ENCODE measurements at places on chromosomes 1 and 21. TPM values are rescaled to one million over a fixed set of nuclear protein-coding genes. Genes with fewer than 3 reads are reported as not detected.

GSTM1 gene
- total RNA-seq: 2.7 TPM

GPX7 gene
- 16.3 TPM for total RNA-seq

FMN2 gene
- not detected for total RNA-seq

TNFRSF18 gene
- total RNA-seq: not detected

APOBEC4 gene
- total RNA-seq: not detected

LCE2A gene
- not detected for total RNA-seq

LORICRIN gene
- not detected for total RNA-seq

PRAMEF10 gene
- total RNA-seq: not detected

NMNAT2 gene
- total RNA-seq: 0.47 TPM
